ENCODE measurements at places on chromosomes 2 and 18.

DNA sequence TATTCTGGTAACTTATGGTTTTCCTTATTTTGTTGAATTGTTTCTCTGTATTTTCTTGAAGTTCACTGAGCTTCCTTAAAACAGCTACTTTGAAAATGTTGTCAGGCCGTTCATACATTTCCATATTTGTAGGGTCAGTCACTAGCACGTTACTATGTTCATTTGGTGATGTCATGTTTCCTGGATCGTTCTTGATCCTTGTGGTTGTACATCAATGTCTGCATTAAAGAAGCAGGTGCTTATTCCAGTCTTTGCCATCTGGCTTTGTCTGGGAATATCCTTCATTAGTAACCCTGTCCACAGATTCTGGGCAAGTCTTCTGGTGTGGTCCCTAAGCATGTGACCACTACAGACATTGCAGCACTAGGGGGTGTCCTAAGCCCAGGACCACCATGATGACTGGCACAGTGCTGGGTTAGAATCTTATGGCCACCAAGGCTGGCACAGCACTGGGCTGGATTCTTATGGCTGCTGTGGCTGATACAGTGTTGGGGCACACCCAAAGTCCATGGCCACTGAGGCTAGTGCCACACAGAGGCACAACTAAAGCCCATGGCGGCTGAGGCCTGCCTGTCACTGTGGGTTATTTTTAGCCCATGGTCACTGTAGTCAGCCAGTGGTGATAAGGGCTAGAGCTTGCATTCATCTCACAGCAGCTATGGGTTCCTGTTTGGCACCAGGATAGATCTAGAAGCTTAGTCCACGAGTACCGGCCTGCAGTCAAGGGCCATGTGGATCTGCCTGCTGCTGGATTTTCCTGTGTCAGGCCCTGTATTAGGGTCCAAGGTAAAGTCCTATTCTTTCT lies 13.2 kb downstream of the VWA3B start:
- no peak for DNase-seq

- no peak for DNase-seq
Observed at GRCh38 chr2:235781775-235782174, 287.9 kb downstream of the AGAP1 start.

GRCh38 chr2:209383212-209383611 lies 40.6 kb upstream of the MAP2 start:
- no peak for DNase-seq

GRCh38 chr2:103365071-103365470 lies 603.2 kb downstream of the TMEM182 start:
- no peak for DNase-seq

DNA sequence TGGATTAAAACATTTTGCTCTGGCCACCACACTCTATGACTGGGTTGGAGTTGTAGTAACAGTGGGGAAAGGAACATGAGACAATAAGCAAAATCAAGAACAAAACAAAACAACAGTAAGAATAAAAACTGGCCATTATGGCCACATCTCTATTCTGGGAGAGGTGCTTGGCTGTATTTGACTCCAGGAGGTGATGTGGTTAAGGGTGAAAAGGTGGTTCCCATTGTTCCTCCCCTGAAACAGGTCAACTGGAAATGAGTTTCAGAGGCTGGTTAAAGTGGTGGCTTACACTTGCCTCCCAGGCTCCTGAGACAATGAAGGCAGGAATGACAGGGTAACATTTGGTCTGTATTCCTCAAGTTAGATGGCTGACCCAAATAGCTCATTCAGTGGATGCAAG lies 67.3 kb upstream of the FANCL start:
- no peak for DNase-seq

DNA sequence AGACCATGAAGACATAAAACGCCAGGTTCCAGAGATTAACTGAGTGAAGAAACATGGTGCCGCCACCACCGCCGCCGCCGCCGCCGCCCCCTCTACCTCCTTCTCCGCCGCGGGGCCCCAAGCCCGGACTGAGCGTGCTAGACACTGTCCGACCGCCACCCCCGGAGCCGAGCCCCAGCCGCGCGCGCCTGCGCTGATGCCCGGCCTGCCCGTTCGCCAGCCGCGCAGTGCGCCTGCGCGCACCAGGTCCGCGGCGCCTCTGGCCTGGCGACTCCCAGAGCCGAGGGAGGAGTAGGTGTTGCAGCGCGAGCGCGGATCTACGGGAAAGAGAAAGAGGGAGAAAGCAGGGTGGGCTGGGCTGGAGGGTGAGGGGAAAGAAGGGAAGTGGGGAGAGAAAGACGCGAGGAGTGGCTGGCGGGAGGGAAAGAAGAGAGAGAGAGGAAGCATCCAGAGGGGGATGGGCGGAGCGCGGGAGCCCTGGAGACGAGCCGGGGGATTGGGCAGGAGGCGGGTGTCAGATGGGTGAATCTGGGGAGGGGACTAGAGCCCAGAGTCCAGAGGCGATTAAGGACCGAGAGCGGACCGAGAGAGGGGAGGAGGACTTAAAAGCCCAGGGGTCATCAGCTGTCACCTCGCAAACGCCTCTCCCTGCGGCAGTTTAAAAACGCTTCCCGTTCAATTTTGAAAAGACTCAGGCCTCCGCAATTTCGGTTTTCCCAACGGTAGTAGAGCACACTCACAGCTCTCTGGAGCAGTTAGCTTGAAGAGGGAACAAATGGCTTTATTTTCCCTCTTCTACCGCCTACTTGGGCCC lies at the start of gene PGAP1:
TSS of gene PGAP1 (minus strand) at position 146 of the 814 bp plus-strand sequence. CDS start at position 55, 91 bp downstream.
- DNase-seq, result peak; percentile 66

DNA sequence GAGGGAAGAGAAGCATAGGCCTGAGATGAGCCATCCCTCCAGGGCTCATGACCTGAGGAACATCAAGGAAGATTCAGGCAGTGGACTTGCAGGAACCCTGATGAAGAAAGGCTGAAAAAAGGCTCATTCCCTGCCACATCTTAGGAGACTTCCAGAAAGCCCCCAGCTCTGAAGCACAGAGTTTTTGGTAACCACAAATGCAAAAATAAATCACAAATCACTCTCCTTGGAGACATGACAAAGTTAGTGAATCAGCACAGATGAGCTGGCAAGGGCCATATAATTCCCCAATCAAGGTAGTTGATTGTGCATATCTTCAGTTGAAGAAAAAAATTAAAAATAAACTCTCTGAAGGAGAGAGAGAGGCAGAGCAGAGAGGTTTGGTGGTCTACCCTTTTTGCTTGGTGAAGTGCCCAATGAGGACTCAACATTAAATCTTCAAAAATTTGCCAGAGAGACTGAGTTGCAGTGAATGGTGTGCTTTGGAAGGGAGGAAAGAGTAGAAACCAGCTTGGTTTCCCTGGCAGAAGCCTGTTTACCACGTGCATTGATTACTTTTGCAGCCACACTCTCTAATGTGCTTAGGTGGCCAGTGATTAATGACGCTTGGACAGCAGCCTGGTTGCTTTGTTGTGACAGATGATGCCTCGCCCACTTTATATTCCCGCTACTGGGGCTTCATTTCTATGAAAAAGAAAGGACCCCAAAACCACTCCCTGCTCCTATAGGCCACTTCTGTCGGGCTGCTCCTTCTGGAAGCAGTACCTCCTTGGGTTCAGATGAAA lies 257.4 kb upstream of the SLC14A2 start:
- DNase-seq, result no peak

DNA sequence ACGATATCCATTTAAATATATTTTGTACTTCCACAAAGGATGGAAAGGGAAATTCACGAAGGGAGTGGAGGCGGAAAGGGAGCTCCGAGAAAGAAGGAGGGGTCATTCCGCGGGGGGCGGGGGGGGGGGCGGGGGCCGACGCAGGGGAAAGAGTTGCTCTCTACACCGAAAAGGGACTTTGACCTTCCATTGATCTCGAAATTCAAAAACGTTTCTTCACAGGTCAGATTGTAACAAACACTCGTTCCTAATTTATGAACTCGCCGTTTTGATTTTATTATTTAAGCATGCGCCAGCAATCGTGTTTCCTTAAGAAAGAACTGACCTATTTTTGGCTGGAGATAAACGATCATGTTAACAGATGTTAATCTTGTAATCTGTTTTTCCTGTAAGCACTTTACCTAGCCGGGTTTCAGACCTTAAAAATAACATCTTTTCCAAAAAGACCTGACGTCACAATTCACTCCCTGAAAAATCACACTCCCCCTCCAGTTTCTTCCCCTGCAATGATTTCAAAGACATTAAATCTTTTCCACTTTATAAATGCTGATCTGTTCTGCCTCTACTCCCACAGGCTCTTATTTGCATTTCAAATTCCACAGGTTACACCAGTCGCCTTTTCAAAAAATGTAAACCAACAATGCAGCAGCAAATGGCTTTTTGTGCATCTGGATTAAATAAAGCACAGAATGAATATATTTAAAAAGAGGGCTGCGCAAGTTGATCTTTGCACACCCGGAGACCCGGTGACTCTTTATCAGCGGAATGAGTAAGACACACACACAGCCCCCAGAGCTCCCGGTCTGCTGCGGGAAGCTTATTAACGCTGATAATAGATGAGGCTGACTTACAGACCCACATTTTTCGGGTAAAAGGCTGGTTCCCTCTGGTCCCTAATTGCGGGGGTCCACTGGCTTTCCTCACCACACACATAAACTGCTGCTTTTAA lies 1.6 kb downstream of the ZNF516 start:
- DNase-seq, result no peak

- DNase-seq, result no peak
Observed at GRCh38 chr2:191432121-191432520, 186.9 kb downstream of the MYO1B start.

DNA sequence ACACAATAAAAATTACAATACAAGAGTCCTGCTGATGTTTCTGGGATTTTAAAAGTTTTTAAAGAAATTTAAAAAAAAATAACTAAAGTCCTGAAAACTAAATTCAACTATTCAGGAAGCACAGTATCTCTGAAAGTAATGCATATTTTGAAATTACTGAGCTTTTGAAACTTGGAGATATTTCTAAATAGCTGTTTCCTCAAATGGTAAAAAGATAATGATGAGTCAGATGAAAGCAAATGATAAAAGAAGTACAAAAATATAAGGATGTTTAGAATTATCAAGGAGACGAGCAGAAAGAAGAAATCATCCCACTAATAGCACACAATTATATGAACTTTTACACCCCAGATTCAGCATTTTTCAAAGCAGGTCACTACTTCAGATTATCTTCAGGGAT lies 90.2 kb upstream of the SLC25A52 start:
- no peak for DNase-seq

DNA sequence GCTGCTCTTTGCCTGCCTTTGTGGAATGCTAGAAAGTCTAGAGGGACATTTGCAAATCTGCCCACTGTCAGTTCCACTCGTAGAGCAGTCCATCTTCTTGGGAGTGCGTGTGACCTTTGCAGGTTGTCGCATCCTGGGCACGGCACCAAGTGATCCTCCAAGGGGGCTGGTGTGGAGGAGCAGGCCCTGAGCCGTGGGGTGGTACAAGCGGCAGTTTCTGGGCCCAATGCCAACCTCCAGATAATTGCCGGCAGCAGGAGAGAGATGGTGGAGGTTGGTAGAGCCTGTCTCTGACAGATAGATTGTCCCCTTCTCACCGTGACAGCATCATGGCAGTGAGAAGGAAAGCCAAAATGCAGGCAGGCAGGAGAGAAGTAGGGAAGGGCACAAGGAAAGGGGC lies 150.7 kb upstream of the SLC14A2 start:
- no peak for DNase-seq

GRCh38 chr2:107308835-107309234 lies 422.9 kb upstream of the ST6GAL2 start:
- no peak for DNase-seq

- no peak for DNase-seq
Observed at GRCh38 chr2:126662621-126663020, 6.7 kb downstream of the GYPC start.

DNA sequence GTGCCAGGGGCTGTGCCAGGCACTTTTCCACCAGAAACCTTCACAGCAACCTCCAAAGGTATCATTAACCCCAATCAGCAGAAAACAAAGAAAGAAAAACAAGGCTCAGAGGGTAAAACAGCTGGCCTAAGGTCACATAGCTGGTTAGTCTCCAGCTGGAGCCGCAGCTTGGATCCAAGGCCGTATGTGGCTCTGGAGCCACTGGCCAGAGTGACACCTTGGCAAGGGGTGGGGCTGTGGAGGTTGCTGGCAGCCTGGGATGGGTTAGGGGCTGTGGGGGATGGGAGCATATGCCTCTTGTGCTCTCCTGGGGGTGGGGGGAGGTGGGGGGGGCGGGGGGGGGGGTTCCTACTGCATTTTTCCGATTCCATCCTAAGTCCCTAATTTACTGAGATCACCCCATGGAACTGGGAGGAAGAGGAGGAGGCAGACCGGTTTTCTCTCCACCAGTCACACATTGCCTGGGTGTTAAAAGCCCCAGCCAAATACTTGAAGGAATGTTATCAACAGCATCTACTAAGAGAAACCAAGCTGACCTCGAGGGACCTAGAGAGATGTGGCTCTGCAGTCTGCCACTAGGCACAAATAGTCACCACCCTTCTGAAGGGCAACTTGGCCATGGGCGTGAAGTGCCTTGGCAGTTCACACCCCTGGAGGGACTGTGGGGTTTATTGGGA lies 8.0 kb downstream of the HAAO start:
- no peak for DNase-seq

DNA sequence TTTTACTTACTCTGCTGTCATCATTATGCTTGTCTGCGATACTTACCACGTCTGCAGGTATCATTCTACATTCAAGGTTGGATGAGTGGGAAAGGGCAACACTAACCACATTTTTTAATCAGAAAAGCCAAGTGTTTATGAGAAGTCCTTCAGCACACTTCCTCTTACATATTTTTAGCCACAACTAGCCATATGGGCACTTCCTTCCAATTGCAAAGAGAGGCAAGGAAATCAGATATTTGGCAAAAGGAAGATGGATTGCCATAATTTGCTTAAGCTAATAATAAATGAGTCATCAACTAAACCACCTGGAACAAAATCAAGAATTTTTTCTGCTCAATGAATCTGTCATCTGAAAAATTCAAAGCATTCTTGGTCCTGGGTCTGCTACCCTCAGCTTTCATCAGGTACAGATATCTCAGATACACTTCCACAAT lies 16.7 kb upstream of the MRO start:
- DNase-seq, result no peak

GRCh38 chr2:222861411-222862105 lies 722 bp downstream of the ACSL3 start:
- DNase-seq, result no peak

GRCh38 chr18:56309104-56309503 lies 329.3 kb downstream of the TXNL1 start:
- no peak for DNase-seq

DNA sequence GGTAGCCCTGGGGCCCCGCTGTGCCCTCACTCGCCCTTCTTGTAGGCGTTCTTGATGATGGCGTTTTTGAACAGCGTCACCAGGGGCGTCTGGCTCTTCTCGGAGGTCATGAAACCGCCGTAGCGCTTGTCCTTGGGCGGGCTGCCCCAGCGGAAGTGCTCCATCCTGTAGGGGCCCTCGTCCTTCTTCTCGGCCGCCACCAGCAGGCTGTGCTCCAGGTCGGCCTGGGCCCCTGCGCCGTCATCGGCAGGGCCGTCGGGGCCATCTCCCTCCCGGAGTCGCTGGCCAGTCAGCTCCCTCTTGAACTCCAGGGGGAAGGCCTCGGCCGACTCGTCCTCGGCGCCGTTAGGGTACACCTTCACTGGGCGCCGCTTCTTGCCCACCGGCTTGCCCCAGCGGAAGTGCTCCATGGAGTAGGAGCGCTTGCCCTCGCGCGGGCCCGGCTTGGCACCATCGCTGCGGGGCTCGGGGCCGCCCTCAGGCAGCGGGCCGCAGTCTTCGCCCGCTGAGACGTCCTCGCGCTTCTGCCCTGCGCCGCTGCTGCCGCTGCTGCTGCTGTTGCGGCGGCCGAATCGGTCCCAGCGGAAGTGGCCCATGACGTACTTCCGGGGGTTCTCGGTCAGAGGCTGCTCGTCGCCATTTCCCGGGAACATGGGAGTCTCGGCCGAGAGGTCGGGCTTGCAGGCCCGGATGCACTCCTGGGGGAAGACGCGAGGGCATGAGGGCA lies 7.2 kb downstream of the POMC start:
- DNase-seq, result peak; percentile 50

All from stimulated activated CD8-positive, alpha-beta memory T cell treated with anti-CD3 and anti-CD28 coated beads, Interleukin-2, amount 100 ng/mL, for 1 hour (primary cell).